GM23248 (cell line): ENCODE measurements at places on chromosomes 16 and 17.

- no peak for DNase-seq
Observed at GRCh38 chr16:47467501-47467900, 6.4 kb downstream of the PHKB start.

- DNase-seq = peak; percentile 92
Observed at GRCh38 chr16:4392382-4393239, 21.0 kb downstream of the VASN start.

- no peak for DNase-seq
Observed at GRCh38 chr16:49959552-49960277, 65.3 kb upstream of the CNEP1R1 start.

- DNase-seq = no peak
Observed at GRCh38 chr17:18626152-18626870, 17.9 kb downstream of the TBC1D28 start.

GRCh38 chr16:56400458-56400857 is 24.9 kb downstream of the AMFR start:
- DNase-seq = no peak

GRCh38 chr17:10107316-10108165 is 90.9 kb downstream of the GAS7 start:
- no peak for DNase-seq

- DNase-seq = no peak
Observed at GRCh38 chr16:75647112-75647491, 363 bp downstream of the KARS1 start.

- peak; percentile 92 for DNase-seq
Observed at GRCh38 chr17:19004421-19005136, at the start of gene FAM83G. Gene FAM83G, minus strand, starts transcription at chr17:19004764. Its CDS starts 723 bp downstream, at chr17:19004041.

GRCh38 chr16:11356573-11357331 is 11.5 kb downstream of the RMI2 start:
- peak; percentile 77 for DNase-seq

DNA sequence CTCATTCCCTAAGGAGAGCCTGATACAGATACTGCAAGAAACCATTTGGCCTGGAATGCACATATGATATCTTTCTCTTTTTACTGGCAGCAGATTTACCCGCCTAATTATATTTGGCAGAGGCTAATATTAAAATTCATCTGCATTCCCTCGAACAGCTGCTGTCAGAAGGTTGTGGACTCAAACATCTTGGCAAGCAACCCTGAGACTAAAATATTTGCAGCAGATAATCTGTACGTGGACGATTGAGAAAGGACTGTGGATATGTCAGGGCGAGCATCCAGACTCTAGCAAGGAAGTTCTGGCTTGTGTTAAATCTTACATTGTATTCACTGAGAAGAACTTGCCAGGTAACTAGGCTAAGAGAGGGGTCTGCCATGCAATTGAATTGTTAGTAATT is 65.2 kb downstream of the SNX20 start:
- no peak for DNase-seq

GRCh38 chr17:50661795-50662391 is 27.2 kb downstream of the ABCC3 start:
- DNase-seq = peak; percentile 92
